Activated CD4-positive, alpha-beta T cell treated with anti-CD3 and anti-CD28 coated beads for 36 hours (primary cell): ENCODE measurements at places on chromosomes 7 and 10.

DNA sequence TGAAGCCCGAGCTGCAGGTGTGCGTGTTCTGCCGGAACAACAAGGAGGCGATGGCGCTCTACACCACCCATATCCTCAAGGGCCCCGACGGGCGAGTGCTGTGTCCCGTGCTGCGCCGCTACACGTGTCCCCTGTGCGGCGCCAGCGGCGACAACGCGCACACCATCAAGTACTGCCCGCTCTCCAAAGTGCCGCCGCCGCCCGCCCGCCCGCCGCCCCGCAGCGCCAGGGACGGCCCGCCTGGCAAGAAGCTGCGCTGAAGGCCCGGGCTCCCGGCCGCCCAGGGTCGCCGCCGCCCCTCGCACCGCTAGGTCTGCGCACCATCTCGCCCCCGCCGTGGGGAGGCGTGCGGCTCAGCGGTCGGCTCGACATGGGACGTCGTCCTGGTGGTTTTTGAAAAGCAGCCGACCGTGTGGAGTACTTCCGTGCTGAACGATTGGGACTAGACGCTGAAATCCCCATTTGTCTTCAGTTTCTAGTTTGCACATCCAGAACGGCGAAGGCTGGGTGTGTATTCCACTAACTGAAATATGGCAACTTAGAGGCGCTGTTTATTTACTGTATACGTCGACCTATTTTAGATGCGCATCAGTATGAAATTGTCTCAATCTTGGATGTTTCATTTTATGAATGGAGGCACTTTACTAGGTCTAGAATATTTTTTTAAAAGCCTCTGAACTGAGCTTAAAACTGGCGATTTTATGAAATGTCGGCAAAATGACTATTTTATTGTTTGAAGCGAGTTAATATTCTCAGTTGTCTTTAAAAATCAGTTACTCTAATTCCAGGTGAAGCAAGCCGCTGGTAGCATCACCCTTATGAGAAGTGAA is 1.1 kb downstream of the NANOS1 start:
- peak; percentile 72 for DNase-seq
- H3K36me3 ChIP-seq: peaks cover 25% of the 10 kb centered on the region
- H3K4me1 ChIP-seq: peaks cover 16% of the 10 kb centered on the region
- peak overlapping the region; percentile 48 for H3K4me3 ChIP-seq

- H3K27ac ChIP-seq: no peak overlapping the region
- no peaks in the 10 kb centered on the region for H3K4me1 ChIP-seq
- H3K36me3 ChIP-seq: no peaks in the 10 kb centered on the region
- H3K27me3 ChIP-seq: no peaks in the 10 kb centered on the region
- no peak for DNase-seq
These were observed 24.5 kb upstream of the KCTD7 start for GRCh38 chr7:66604198-66604597.

- H3K27ac ChIP-seq: no peak overlapping the region
- peaks cover 3% of the 10 kb centered on the region for H3K27me3 ChIP-seq
- no peak overlapping the region for H3K4me3 ChIP-seq
- no peaks in the 10 kb centered on the region for H3K4me1 ChIP-seq
These were observed 6.8 kb downstream of the PNLIPRP1 start for GRCh38 chr10:116597543-116597942.

GRCh38 chr10:111357859-111358258 is 281.0 kb downstream of the ADRA2A start:
- no peaks in the 10 kb centered on the region for H3K4me1 ChIP-seq
- H3K4me3 ChIP-seq: no peak overlapping the region
- DNase-seq: no peak
- peaks cover 18% of the 10 kb centered on the region for H3K27me3 ChIP-seq

DNA sequence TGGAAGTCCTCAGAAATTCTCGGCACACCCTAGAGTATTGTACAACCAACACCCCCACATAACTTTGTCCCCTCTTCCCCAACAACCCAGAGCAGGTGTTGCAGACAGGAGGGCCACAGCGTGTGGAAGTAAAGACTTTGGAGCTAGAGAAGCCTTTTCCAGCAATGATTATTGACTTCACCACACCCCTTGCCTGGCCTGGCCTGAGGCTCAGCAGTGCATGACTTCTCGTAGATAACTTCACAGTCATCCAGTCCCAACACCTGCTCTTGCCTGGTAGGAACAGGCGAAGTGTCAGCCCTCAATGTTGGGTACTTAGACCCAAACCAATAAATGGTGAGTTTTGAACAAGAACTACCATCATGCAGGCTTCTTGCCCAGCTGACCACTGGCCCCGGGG is 36.7 kb downstream of the GOT1 start:
- no peak for DNase-seq
- peaks cover 2% of the 10 kb centered on the region for H3K27me3 ChIP-seq
- peaks cover 14% of the 10 kb centered on the region for H3K36me3 ChIP-seq
- H3K27ac ChIP-seq: no peak overlapping the region

DNA sequence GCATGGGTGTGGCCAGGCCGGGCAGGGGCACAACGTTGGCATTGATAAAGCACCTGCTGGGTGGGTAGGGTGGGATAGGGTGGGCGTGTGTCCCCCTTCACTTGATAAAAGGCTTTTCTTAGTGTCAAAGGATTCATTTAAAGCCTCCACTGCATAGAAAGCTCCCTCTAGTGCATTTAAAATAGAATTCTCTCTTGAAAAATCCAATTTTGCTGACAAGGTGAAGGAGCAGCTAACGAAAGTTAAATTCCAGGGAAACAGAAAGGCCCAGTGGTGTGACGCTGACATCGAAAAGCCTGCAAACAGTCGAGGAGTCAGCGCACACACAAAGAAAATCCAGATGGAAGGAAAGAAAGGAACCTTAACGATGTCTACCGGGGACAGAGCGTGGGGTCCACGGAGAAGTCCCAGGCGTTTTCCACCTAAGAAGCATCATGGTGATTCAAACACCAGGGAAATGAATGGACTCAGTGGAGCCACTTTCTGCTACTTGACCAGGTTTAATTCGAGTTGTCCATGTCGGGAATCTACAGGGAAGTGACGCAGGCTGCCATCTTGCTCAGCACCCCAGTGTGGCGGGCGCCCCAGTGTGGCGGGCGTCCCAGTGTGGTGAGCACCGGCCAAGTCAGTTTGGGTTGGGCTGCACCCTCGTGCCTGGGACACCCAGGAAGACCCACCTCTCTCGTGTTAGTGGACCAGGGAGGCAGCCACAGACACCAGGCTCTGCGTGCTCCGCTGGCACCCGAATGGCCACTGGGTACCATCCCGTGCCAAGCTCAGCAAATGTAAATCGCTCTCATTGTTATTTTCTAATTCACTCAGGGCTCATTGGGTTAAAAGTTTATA is 217.8 kb downstream of the DNAJB6 start:
- H3K27ac ChIP-seq: no peak overlapping the region
- DNase-seq: no peak
- no peaks in the 10 kb centered on the region for H3K27me3 ChIP-seq
- no peak overlapping the region for H3K4me3 ChIP-seq

- H3K4me1 ChIP-seq: peaks cover 27% of the 10 kb centered on the region
- no peak overlapping the region for H3K27ac ChIP-seq
- DNase-seq: no peak
- no peak overlapping the region for H3K4me3 ChIP-seq
These were observed 110.0 kb upstream of the GATA3 start for GRCh38 chr10:7944537-7944936.

DNA sequence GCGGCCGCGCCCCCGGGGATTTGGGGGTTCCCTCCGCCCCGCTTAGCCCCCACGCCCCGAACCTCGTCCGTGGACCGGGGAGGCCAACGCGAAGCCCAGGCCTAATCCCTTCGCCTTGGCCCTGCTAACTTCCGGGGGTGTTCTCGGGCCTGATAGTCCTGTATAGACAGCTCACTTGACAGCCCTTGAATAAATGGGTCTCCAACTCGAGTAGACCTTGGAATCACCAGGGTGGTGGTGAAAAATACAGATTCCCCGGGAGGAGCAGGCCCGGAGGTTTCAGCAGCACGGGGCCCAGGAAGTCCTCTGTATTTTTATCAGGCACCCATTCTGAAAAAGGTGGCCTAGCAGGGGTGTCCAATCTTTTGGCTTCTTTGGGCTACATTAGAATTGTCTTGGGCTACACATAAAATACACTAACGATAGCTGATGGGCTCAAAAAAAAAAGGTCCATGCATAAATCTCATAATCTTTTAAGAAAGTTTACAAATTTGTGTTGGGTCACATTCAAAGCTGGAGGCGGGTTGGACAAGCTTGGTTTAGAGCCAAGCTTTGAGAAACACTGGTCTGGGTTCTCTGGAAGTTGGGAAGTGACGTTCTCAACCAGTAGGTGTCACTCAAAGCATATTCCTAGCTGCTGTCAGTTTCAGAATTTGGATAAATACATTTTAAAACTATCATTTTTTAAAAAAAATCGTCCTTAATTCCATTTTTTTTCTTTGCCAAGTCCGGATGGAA is 221.7 kb downstream of the PHTF2 start:
- peak overlapping the region; percentile 80 for H3K27ac ChIP-seq
- peak; percentile 45 for DNase-seq
- H3K27me3 ChIP-seq: peaks cover 21% of the 10 kb centered on the region
- H3K4me1 ChIP-seq: peaks cover 12% of the 10 kb centered on the region

DNA sequence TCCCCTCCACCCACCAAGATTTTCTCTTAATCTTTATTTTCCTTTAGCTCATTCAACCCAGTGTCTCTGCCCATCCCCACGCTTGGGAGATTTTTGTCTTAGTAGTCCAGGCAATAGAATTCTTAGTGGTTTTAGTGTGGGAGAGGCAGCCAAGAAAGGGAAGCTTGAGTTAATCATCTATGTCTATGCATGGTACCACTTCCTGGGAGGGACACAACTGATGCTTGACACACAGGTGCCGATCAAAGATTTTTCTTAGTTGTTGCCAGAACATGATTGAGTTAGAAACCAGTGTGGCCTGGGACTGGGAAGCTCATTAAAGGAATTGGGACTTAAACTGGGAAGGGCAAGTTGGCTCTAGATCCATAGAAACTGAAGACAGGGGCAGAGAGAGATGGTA is 3.1 kb downstream of the STRA8 start:
- H3K4me1 ChIP-seq: peaks cover 8% of the 10 kb centered on the region
- H3K36me3 ChIP-seq: no peaks in the 10 kb centered on the region
- H3K4me3 ChIP-seq: no peak overlapping the region
- no peak for DNase-seq
- H3K27me3 ChIP-seq: peaks cover 2% of the 10 kb centered on the region

DNA sequence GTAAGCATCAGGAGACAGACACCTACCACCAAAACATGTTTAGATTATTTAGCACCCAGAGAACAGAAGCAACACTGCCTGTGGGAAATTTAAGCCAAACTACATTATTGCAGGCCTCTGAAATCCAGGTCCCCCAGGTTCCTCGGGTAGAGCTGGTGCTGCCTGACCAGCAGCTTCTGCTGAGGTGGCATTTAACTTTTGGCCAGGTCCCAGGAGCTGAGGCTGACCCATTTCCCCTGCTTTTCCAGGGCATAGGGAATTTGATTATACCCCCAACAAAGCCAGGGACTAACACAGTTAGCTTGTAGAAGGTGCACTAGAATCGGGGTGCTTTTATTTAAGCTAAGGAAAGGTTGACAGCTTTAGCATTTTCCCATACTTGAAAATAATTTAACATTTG is 4.7 kb downstream of the LRRC4 start:
- peaks cover 29% of the 10 kb centered on the region for H3K36me3 ChIP-seq
- no peak for DNase-seq
- H3K4me1 ChIP-seq: peaks cover 25% of the 10 kb centered on the region
- no peak overlapping the region for H3K27ac ChIP-seq
- H3K27me3 ChIP-seq: no peaks in the 10 kb centered on the region
- H3K4me3 ChIP-seq: no peak overlapping the region

DNA sequence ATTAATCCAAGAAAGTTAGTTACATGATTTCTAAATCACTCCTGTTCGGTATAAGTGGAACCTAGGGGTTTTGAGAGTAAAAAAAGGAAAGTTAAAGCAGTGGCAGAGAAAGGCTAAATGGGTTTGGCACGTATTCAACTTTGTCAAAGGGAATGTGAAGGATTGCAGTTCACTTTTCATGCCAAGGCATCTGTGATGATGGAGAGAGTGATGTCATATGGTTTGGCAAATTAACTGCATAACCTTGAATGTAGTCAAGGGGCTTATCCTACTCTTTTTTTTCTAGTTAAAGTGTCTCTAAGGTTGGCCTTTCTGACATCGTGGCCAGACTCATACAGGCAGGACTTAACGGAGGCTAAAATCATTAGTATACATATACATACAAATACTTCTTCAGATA is 277.8 kb downstream of the EXOC4 start:
- H3K4me3 ChIP-seq: no peak overlapping the region
- H3K4me1 ChIP-seq: peaks cover 1% of the 10 kb centered on the region
- no peak overlapping the region for H3K27ac ChIP-seq
- H3K27me3 ChIP-seq: no peaks in the 10 kb centered on the region

GRCh38 chr7:108408296-108408991 is 47.8 kb downstream of the NRCAM start:
- H3K27me3 ChIP-seq: peaks cover 2% of the 10 kb centered on the region
- no peaks in the 10 kb centered on the region for H3K36me3 ChIP-seq
- no peak for DNase-seq
- no peak overlapping the region for H3K4me3 ChIP-seq
- no peak overlapping the region for H3K27ac ChIP-seq

DNA sequence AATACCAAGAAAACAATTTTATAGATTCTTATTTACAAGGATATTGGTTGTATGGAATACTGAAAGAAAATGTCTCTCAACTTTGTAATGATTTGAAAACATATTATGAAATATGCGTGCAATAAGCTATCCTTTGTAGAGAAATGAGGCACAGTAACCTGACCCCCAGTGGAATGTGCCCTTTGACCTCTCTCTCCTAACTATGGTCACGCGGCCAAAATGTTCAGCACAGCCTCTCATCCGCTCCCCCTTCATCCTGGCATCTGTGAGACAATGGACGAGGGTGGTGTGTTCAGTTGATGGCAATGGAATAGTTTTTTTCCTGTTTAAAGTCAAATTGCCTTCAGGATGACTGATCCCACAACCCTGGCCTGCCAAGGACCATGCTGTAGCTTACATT is 13.3 kb downstream of the BEND7 start:
- DNase-seq: no peak
- no peak overlapping the region for H3K27ac ChIP-seq
- peaks cover 20% of the 10 kb centered on the region for H3K27me3 ChIP-seq
- no peak overlapping the region for H3K4me3 ChIP-seq

- no peak overlapping the region for H3K27ac ChIP-seq
- no peaks in the 10 kb centered on the region for H3K27me3 ChIP-seq
These were observed 74.2 kb downstream of the FAM107B start for GRCh38 chr10:14700546-14700945.

GRCh38 chr7:1368682-1369571 is 90.3 kb downstream of the MICALL2 start:
- DNase-seq: peak; percentile 76
- no peaks in the 10 kb centered on the region for H3K4me1 ChIP-seq
- peaks cover 43% of the 10 kb centered on the region for H3K27me3 ChIP-seq
- no peak overlapping the region for H3K27ac ChIP-seq

DNA sequence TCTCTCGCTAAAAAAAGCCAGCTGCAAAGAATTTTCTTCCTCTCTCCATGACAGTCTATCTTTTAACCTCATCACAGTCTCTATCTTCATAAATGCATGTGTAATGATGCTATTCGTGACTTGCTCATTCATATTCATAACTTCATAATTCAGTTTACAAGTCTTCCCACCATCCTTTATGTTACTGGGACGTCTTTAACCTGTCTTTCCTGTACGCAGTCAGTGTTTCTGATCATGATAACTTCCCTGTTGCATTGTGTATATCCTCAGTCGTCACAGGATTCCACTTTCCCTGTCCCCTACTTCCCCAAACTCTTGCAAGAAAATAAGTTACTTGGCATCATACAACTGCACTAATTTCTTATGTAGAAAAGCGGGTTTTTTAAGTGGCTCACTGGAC is 165.6 kb upstream of the ASAH2 start:
- no peaks in the 10 kb centered on the region for H3K27me3 ChIP-seq
- no peak for DNase-seq
- H3K27ac ChIP-seq: no peak overlapping the region
- H3K36me3 ChIP-seq: no peaks in the 10 kb centered on the region
- H3K4me1 ChIP-seq: peaks cover 37% of the 10 kb centered on the region
